NCI-H2171 treated with DMSO at 0.1 percent for 48 hours (cell line): ENCODE measurements at places on chromosomes 1 and 21.
A peak's percentile ranks its signal among the peaks of the same experiment; 100 is the strongest.

DNA sequence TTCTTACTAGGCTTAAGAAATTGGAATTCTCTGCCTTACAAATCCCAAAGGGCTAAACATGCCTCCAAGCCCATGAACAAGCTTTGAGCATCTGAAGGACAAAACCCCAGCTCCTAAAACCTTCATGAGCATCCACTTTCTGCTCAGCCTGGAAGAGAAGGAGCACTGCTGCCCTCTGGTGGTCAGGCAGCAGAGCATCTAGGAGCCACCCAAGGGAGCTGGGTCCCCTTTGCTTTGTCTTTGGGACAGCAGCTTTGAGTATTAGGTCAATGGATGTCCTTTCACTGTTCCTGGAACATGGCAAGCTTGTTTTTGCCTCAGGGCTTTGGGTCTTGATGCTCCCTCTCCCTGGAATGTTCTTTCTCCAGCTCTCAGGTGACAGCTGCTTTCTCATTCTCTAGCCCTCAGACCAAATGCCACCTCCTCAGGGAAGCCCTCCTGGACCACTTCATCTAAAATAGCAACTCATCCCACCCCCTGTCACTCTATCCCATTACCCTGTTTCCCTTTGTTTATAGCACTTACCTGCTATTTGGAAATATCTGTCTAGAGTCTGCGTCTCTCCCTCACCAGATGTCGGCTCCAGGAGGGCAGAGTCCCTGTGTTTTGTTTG, 25.7 kb downstream of the RAB7B start:
- peak; percentile 88 for DNase-seq

DNA sequence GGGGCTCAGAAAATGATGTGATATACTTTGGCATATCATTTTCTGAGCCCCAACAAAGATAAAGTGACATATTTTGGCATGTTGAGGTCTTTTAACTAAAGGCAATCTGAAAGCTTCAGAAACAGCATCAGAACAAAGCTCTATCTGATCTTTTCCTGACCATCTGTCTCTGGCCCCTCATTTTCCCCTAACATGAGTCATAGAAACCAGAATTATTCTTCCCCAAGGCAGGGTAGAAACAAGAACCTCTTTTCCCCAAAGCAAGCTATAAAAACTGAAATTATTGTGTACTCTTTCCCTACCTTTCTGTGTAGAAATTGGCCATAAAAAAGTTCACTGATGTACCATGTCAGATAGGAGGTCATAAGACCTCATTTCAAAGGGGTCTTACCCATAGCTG, 48.7 kb upstream of the PLA2G4A start:
- no peak for DNase-seq

DNA sequence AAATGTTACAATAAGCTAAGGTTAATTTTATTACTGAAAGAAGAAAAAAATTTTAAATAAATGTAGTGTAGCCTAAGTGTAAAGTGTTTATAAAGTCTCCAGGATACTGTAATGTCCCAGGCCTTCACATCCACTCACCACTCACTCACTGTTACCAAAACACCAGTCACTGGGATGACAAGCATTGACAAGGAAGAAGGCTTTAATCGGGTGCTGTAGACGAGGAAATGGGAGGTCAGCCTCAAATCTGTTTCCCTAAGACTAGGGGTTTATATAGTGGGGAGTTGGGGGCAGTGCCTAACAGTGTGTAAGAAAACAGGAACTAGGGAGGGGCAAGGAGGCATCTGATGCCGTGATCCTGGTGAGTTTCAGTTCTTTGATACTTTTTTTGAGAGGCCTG, 69.4 kb downstream of the CHRM3 start:
- no peak for DNase-seq

GRCh38 chr1:234733427-234733826, 123.4 kb upstream of the IRF2BP2 start:
- no peak for DNase-seq

- DNase-seq, result no peak
Observed at GRCh38 chr1:107739651-107740050, 225.3 kb downstream of the VAV3 start.

DNA sequence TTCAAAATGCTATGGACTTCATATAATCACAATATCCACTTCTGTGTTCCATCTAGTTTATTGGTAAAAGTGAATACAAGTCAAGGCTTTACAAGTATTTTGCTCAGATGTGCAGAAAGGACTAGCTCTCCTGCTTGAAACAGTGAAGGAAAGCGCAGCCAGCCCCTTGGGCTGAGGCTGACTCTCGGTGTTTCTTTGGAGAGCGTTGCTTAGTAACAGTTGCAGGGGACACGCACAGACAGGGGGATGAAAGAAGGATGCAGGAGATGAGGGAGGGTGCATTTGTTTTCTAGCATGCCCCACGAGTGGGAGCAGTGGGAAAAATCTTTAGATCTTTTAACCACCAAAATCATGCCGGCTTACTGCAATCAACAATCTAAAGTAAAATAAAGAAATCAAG, 9.1 kb downstream of the PYCR2 start:
- DNase-seq, result peak; percentile 46

DNA sequence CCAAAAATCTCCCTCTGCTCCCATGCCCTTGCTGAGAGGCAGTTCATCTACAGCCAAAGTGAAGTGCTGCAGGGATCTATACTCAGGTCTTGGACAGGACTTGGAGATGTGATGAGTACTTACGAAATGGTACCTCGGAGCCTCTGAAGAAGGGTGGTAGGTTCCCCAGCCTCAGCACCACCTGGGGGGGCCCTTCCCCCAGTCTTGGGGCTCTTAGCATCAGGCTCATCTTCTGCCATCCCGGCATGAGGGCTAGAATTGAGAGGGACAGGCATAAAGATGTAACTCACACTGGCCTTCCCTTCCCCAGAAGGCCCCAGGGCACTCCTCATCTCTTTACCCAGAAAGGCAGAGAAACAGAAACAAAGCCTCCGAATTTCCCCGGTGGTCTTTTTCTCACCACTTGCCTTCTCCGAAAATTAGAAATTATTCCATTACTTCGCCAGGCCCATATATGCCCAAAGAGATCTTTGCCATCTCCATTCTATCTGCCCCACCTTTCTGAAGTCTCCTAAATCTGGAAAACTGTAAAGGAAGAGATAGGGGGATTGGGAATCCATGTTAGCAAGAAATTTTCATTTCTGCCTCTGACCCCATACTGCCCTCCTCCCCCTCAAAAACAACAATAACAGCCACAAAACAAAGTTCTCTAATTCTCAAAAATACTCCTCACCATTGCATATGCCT, 827 bp downstream of the RFX5 start:
- no peak for DNase-seq

GRCh38 chr1:223270155-223270554, 93.8 kb downstream of the SUSD4 start:
- no peak for DNase-seq

DNA sequence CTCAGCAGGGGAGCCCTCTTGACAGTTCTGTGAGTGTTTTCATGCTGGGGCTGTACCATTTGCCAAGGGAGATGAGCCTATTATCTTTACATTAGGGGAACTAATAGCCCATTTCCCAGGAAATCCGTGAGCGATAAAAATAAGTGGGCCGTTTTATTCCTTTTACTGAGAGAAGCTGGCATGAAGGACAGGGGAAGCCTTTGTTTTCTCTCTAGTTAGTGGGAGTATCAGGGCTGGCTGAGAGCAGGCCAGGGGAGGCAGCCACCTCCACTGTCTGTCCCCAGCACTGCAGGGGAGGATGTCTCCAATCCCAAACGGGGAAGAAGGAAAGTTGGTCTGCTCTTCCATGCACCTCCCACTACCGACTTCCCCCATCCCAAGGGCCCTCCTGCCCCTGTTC, 2.5 kb downstream of the UBL4B start:
- DNase-seq, result no peak

GRCh38 chr1:155062702-155063411, 683 bp upstream of the EFNA4 start:
- DNase-seq, result peak; percentile 60

DNA sequence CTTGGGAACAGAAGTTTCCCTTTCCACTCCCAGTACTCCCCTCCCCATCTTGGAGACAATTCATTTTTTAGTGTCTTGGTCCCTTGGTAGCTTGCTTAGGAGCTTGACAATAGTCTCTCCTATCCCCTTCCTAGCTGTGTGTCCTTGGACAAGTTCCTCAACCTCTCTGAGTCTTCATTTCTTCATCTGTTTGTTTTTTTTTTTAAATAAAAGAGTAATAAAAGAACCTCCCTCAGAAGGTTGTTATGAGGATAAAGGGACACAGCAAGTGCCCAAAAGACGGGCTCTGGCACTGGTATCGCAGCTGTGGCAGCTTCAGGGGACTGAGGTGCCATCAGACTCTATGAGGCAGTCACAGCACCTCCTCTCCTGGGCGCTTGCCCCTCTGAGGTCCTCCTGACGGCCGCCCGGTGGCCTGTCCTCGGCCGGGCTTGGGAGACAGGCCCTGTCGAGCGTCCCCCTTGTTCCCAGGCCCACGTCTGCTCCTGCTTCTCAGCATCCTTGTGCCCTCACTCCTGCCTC, 689.2 kb downstream of the MATN1 start:
- DNase-seq, result no peak

- DNase-seq, result no peak
Observed at GRCh38 chr21:46425571-46425970, 33.1 kb upstream of the DIP2A start.

GRCh38 chr1:161198897-161199431, at the start of gene ADAMTS4:
TSS of gene ADAMTS4 (minus strand) at chr1:161199054. CDS start at chr1:161198627, 427 bp downstream.
- DNase-seq, result no peak

DNA sequence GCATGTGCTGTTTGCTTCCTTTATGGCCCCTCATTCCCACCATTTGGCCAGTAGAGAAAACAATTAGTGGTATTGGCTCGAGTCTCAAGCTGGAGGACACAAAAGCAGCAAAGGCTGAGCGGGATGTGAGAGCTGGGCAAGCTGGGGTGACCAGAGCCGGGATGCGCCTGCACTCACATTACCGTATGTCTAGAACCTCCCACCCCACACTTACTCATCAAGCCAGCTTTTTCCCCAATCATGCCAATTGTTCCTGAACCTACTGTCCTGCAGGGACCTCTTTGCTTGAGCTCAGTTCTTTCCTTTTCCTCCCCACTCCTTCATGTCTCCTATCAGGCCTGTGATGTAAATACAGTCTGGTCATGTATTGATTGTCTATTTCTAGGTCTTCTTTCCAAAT, 45.9 kb downstream of the KIRREL1 start:
- DNase-seq, result no peak

- no peak for DNase-seq
Observed at GRCh38 chr1:114126261-114127095, 27.2 kb downstream of the SYT6 start.

DNA sequence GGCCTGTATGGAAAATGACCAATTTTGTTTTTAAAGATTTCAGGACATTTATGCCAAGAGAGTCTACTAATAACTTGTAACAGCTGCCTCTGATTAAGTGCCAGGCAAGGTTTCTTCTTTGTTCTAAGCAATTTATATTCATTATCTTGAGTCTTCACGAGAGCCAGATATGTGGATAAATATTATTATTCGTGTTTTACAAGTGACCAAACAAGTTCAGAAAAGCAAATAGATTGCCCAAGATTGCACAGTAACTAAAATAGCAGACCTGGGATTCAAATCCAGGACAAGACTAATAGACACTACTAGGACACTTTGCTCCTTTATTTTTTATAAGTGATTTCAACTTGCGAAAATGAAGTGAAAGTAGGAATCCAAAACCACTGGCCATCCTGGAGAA, 30.1 kb upstream of the DPT start:
- no peak for DNase-seq

GRCh38 chr1:176939993-176940392, 224.5 kb downstream of the ASTN1 start:
- DNase-seq, result no peak

DNA sequence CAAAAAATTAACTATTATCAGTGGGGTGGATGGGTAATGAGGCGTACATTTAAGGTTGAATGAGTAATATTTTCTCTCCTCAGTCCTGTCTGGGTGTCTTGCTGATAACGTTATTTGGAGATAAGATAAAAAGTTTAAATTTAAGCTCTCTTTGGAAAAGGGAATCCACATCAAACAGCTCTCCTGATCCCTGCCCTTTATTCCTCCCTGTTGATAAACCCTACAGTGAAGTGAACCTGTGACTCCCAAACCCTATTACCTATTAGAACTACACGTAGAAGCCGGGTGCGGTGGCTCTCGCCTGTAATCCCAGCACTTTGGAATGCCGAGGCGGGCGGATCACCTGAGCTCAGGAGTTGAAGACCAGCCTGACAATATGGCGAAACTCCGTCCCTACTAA, 9.9 kb upstream of the GPR161 start:
- no peak for DNase-seq

DNA sequence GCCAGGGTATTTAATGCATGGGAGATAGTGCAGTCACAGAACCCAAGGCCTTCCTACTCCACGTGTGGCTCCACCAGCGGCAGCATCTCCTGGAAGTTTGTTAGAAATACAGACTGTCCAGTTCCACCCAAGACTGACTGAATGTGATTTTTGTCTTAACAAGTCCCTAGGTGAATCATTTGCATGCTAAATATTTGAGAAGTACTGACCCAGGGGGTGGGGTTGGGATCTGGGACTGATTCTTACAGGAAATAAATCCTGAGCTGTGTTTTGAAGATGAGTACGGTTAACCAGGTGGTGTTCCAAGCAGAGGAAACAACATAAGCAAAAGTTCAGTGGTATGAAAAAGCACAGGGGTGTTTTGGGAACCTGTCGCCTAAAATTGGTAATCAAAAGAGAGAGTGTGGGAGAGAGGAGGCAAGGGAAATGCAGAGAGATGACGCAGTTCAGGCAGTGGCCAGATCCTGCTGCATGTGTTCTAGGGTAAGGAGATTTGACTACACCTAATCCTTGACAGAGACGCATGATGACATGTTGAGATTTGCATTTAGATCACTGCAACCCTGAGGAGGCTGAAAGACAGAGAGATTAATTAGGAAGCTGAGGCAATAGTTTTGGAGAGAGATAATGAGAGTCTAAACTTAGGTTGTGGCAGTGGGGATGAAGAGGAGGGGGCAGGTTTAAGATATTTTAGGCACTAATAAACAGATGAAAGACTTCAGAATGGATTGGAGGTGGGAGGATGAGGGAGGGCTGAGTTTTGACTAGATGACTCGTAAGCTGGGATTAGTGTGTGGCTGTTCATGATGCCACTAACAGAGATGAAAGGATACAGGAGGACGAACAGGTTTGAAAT, 3.7 kb upstream of the ZNF326 start:
- peak; percentile 45 for DNase-seq

- no peak for DNase-seq
Observed at GRCh38 chr1:195278644-195279043, 1329.6 kb downstream of the KCNT2 start.

GRCh38 chr1:246428542-246429308, 78.4 kb downstream of the SMYD3 start:
- no peak for DNase-seq

DNA sequence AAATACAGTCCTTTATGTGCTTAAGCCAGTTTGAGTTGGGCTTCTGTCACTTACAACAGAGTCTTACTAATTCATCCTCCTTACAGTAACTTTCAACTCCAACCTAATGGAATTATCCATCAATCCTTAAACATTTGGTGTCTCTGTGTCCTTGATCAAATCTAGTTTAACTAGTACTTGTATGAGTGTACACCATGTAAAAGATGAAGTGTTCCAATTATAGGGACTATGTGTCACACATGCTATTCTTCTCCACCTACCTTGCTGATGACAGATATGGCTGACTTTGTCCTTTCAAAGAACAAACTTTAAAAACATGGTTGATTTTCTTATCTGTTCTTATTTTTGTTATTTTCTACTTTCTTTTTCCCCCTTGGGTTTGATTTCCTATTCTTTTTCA, 60.4 kb upstream of the NBPF3 start:
- no peak for DNase-seq
